ENCODE measurements at places on chromosomes 13 and 19.

GRCh38 chr19:47598407-47599349, 10.3 kb upstream of the BICRA start:
- DNase-seq, result peak; percentile 12

DNA sequence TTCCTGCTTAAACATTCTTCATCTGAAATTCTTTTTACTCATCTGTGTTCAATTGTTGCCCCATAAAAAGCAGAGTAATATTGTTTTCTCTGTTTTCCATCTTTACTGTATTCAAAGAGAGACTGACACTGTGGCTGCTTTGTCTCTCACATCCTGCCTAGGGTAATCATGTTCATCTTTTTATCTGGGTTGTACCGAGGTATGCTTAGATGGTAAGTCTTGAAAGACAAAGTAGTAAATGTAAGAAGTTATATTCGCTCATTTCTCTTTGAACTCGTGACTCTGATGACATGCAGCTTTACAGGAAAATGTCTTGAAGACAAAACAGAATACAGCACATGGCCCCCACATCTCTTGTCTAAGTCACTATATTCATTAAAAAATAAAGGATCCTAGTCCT, 20.0 kb upstream of the CYSLTR2 start:
- no peak for DNase-seq

- no peak for DNase-seq
These were observed 8.8 kb downstream of the POU4F1 start for GRCh38 chr13:78594456-78594975.

GRCh38 chr13:106981051-106981450, 413.1 kb upstream of the ARGLU1 start:
- DNase-seq, result no peak

DNA sequence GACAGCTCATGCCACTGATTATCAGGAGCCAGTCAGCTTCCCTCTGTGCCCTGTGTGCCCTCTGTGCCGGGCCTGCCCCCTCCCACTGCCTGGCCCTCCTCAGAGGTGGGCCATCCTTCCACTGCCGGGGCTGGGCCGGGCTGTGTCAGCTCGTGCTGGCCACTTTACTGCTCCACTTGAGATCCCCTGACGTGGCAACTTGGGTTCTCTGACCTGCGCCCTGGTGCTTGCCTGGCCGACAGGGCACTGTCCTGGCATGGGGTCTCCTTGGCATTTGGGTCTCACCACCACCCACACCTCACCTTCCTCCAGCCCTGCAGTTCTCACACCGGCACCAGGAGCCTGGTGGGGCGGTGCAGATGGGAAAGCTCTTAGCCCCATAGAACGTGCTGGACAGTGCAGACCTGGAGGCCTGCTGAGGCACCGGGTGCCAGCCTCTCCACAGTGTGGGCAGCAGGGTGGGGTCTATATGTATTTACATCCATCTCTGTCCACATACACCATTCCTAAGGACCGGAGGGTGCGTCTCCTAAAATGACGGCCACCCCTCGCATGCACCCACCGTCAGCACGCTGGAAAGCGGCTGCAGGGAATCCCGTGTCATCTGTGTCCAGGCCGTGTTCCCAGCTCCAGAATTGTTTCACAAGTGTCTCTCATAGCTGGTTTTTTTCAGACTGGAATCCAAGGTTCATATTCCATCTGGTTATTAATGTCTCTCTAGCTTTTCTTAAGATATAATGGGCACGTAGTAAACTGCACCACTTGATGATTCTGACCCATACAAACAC, 11.8 kb downstream of the DAZAP1 start:
- no peak for DNase-seq

DNA sequence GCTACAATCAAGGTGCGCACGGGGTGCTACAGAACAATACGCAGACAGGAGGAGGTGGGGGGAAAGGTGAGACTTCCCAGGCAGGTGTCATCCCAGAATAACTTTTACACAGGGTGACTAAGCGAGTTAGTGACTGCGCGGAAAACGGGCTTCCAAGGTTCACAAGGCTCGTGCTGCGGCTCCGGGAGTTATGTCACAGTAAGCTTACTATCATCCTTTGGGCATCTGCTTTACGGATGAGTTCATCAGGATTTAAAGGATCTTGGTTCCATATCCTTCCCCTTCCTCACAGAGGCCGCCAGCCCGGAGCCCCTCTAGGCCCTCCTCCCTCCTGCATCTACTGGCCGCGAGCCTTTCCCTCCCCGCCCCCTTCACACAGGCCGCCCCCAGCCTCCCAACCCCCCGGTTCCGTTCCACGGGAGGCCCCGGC, 474 bp upstream of the IFT88 start:
- no peak for DNase-seq

DNA sequence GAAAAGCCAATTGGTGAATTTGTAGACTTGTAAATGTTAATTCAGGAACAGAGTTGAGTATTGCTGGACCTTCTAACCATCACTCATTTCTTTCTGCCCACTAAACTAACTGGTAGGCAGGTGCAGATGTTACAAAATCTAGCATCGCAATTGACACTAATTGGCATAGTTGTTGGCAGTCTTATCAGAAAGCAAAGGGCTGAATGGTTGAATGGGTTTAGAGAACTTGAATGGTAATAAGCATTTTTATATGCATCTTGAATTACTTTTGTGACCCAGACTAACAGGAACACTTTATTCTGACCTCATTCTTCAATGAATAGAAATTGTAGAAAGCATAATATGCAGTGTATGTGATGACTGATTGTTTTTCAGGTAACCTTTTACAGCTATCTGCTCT, 189.1 kb downstream of the GGACT start:
- DNase-seq, result no peak

- DNase-seq, result no peak
These were observed 185.2 kb downstream of the KLF12 start for GRCh38 chr13:73948848-73949529.

DNA sequence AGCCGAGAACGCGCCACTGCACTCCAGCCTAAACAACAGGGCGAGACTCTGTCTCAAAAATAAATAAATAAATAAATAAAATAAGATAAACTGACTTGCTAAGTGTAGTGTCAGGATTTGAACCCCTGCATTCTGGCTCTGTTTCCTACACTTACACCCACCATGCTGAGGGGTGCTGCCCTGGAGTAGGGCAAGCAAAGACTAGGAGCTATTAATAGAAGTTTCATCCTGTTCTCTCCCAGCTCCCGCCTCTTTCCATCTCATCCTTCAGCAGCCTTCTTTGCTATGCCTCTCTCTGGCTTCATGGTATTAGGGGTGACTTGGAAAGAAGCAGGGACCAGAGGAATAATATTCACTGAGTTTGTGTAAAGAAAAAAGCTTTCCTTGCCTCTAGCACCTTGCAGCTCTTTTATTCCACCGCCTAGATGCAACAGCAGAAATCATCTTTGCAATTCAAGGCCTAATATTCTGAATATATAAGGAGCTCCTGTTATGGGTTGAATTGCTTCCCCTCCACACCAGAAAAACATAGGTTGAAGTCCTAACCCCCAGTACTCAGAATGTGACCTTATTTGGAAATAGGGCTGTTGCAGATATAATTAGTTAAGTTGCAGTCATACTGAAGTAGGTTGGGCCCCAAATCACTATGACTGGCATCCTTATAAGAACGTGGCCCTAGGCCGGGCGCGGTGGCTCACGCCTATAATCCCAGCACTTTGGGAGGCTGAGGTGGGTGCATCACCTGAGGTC, 8.7 kb upstream of the PLAUR start:
- DNase-seq, result no peak

DNA sequence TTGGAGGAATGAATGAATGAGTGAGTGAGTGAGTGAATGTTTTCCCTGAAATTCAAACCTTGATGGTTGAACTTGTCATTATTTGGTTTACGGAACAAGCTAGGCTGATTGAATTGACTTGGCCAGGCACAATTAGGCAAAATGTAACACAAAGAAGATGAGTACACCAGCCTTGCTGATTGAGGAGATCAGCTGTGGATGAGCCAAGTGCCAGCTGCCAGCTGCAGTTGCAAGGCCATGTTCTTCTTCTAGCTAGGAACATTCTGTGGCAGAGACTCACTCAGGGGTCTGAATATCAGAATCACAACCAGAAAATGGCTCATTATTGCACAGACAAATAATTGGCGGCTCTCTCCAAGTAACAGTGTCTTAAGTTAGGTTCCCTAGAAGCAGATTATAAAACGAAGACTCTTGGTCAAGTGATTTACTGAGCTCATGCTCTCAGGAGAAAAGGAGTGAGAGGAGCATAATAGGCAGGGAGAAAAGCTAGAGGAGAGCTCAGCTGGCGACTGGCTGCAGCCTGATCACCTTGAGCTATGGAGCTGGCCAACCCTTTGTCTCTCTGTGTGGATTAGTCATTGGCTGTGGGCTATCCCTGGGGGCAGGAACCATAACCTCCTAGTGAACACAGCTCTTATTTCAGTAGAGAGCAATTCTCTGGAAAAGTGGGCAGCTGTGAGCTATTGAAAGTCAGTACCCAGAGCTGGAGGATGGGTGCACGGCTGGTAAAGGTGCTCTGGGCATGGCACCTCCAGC, 225.3 kb upstream of the SERP2 start:
- no peak for DNase-seq

DNA sequence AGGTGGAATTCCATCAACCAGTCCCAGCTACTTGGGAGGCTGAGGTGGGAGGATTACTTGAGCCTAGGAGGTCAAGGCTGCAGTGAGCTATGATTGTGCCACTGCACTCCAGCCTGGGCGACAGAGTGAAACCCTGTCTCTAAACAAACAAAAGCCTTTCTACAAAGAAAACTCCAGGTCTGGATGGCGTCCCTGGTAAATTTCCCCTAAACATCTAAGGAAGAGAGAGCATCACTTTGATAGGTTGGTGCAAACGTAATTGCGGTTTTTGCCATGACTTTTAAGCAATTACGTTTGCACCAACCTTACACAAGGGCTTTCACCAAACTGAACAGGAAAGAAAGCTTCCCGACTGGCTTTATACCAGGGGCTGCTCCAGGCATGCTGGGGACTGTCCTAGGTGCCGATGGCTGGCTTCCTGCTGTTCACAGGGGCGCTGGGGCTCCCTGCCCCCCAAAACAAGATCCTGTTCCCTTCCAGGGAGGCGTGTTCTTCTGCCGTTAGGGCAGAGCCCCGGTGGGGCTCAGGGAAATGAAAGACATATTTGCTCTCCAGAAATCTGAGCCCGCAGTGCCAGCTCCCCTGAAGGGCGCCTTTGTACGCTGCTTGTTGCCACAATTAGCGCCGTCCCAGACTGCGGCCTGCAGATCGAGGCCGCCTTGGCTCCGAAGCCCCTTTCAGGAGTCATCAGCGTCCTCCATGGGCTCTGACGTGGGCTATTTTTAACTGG, 38.7 kb upstream of the KLF2 start:
- DNase-seq, result no peak
